Stimulated activated CD8-positive, alpha-beta memory T cell treated with anti-CD3 and anti-CD28 coated beads, Interleukin-2, amount 100 ng/mL, for 48 hours (primary cell): ENCODE measurements at places on chromosomes 6 and 20.

DNA sequence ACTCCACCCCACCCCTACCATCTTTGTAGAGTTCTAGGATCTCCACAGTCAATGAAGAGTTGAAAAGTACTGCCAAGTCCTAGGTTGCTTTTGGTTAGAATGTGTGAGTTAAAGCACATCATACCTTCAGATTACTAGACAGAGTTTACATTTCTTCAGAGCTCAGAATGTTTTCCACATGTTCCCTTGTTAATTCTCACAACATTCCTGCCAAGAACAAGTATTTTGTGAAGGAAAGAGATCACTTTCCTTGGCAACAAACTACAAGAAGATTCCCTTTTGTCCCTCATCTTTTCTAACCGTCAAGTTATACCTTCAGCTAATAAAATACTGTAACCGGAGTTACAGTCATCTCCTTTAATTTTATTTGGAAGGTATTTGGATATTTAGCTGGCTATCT lies 266.8 kb downstream of the ZFAND3 start:
- no peak for DNase-seq

GRCh38 chr6:52976591-52977035 lies 18.5 kb downstream of the GSTA4 start:
- no peak for DNase-seq

DNA sequence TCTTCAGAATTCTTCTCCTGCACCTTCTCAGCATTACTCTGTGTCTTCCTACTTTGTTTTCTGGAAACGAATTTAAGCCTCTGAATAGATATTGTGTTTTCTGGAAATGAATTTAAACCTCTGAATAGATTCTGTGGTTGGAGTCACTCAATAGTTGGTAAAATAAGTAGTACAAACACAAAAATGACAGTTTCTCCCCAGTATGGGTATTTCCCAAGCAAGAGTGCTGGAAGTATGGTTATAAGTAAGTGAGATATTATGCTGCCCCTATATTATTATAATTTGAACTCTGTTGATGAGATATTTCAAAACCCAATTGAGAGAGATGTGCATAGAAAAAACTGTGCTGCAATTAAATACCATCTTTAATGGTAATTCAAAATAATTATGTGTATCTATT lies 94.9 kb downstream of the TINAG start:
- no peak for DNase-seq

GRCh38 chr6:54217018-54217417 lies 91.2 kb upstream of the TINAG start:
- no peak for DNase-seq

DNA sequence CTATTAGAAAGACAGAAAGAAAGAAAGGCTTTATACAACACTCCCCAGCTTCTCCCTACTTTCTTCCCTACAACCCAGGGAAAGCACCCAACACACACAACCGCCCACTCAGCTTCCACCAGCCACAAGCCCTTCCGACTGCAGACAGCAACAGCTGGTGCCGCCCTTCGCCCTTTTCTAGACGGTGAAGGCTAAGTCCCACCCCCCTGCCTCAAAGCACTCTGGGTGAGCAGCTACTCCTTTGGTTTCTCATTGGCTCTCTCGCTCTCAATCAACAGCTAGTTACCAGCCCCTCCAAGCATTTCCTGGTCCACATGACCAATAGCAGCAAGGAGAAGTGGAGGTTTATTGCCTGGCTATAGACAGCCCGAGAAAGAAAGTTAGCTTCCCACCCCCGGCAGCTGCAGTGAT lies 230.1 kb upstream of the MOCS1 start:
- DNase-seq, result no peak

GRCh38 chr20:34689486-34689885 lies 12.6 kb upstream of the PIGU start:
- DNase-seq, result no peak

GRCh38 chr6:1385129-1386037 lies 4.0 kb upstream of the FOXF2 start:
- DNase-seq, result no peak
